ENCODE measurements at places on chromosomes 2 and 18. TPM values are rescaled to one million over a fixed set of nuclear protein-coding genes. Genes with fewer than 3 reads are reported as not detected.

DNA sequence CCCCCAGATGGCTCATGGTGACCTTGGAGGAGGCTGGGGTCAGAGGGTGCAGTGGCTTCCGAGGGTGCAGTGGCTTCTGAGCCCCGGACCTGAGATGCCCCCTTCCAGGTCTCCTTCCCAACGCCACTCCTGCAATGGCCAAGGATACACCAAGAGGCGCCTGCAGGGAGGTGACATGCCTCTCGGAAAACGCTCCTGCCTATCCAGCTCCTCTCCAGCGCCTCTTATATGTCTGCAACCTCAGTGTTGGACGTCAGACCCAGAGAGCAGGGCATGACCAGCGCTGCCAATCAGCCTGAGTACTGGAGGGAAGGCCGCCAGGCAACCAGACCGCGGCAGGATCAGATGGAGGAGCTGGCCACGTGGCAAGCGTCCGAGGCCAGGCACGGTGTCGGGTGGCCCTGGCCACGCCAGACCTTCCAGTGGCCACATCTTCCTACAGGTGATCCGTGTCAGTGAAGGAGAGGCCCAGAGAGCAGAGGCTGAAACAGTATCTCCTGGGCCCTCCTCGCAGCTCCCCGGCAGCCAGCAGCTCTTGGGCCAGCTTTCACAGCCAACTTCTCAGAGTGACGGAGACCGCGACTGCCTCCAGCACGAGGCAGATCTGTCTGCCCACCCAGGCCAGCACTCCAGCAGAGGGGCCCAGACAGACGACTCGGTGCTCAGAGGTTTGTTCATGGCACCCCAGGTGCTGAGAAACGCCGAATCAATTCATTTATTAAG lies 199.5 kb upstream of the SALL3 start:
- no peak for DNase-seq

DNA sequence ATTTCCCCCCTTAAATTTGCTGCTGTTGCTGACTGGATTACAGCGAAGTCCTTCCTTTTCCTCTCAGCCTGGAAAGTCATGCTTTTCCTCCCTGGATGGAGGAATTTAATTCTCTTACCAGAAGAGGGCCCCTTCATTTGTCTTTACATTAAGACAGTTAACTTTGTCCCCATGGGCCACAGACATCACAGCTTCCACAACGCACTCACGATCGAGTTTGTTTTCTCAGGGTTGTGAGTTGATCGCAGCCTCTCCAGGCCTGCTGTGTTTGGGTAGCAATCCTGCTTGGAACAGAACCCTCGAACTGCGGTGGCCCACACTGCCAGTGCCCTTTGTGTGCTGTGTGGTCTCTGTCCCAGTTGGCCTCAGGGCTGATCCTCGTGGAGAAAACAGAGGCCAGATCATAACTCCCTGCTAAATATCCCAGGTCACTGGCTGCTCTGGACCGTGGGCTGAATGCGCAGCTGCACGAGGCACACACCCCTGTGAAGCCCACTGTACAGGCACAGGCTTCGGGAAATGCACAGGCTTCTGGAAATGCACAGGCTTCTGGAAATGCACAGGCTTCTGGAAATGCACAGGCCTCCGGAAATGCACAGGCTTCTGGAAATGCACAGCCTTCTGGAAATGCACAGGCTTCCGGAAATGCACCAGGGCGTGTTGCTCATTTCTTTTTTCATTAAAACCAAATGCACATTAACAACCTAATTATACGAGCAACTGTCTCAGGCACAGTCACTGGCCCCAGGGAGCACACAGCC lies 2.2 kb upstream of the PDIA6 start:
- no peak for DNase-seq

DNA sequence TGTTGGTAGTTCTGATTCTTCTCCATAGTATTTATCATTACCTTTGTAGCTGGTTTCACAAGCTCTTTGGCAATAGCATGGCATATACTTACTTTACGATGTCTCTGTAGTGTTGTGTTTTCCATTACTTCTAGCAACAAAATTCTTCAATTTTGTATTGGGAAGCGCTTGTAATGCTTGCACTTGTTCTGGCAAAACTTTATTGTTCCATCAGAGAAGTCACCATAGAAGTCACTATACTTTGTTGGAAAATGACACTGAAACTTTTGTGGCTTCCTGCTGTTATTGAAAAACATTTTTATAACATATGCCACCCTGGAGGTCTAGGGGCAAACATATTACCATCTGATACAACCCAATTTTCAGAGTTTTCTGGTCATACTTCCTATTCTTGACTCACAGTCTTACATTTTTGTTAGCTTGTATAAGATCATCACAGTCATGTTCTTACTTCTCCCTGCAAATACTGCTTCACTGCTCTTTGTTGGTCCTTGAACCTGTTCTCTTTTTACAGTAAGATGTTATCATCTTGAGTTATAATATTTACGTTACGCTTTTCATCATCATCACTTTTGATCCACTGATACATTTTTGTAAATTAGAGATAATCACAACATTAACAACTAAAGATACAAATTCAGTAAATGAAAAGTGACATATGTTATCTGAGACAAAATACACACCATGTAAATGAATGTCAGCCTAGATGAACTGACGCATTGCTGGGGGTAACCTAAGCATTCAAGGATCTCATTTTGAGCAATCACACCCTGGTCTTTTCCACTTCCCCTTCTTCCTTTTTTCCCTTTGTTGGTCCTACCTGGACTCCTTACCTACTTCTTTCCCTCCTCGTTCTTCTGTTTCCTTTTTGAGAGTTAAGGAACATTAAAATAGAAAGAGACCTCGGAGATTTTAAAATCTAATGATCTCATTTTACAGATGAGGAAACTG lies 33.3 kb upstream of the CXCR4 start:
- DNase-seq, result no peak

DNA sequence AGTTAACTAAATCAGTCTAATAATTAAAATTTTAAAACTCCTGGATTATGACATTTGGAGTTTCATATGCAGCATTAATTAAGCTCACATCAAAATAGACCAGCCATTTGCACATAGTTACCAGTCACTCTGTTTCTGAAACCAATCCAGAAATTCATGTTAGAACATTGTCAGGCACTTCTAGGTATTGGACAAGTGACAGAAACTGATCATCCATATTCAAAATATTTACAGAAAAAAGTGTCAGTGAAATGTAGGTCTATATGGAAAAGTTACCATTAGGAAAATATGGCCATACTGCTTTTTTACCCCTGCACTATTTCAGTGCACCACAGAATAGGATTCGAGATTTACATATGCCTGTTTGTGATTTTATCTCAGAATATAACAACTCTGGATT lies 33.4 kb downstream of the UPP2 start:
- DNase-seq, result no peak

- DNase-seq, result no peak
Measured at GRCh38 chr2:128386066-128386465, 67.4 kb upstream of the HS6ST1 start.

GRCh38 chr2:70532244-70532935 lies 21.2 kb downstream of the TGFA start:
- no peak for DNase-seq

GRCh38 chr2:229249536-229249935 lies 21.6 kb downstream of the PID1 start:
- peak; percentile 18 for DNase-seq

DNA sequence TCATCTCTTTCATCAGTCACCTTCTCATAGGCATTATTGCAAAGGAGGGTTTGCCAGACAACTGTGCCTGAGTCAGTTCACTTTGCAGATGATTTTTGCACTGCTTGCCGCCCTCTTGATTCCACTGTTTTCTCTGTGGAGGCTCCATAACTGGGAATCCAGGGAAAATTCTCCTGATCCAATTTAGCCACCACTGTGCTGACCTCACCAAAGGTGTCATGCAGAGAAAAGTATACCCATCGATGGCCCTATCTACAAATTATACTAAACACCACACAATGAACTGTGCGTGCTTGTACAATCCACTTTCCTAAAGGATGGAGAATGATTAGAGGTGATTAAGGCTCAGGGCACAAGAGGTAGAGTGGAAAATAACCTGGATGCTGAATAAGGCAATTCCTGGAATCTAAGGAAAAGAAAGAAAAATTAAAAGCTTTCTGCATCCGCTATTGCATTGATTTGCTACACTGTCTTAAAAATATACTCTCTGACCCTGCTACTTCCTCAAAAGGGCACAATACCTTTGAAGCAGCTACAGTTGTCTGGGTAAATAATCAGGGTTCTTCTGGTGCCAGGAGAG lies 409.4 kb downstream of the RIT2 start:
- DNase-seq, result no peak

DNA sequence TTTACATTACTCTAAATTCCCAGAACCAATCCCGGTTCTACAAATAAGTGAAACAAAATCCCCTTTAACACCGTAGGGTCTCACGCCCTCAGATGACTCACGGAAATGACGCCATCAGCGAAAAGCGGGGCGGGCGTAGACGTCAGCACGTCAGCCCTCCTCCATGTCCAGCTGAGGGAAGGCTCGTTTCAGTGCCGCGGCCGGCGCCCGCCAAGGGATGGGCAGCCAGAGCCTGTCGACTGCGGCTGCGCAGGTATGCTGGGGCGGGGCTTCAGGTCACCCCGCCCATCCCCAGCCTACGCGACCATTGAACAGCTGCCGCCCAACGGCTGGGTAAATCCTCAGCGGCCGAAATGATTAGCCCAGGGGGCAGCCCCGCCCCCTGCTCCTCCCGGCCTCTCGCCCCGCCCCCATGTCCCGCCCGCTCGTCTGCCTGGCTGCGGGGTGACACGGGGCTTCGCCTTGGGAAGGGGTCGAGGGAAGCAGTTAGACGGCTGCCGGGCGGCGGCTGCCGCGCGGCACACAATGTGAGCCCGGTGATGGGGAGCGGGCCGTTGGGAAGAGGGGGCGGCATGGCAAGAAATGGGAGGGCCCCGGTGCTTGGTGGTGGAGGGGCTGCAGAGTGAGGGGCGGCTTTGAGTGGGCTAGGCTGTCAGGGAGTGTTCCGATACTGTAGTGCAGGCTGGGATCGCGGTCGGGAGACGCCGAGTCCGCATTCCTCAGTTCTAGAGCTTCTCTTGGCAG lies at the start of gene NBEAL1:
TSS of gene NBEAL1 (plus strand) at position 420 of the 744 bp plus-strand sequence. CDS start 1,510 bp downstream, outside the sequence.
- DNase-seq, result peak; percentile 99

- DNase-seq, result no peak
Measured at GRCh38 chr2:215601990-215602721, 166.3 kb upstream of the FN1 start.

- peak; percentile 51 for DNase-seq
Measured at GRCh38 chr18:49094136-49094535, 143.4 kb upstream of the SMAD7 start.

DNA sequence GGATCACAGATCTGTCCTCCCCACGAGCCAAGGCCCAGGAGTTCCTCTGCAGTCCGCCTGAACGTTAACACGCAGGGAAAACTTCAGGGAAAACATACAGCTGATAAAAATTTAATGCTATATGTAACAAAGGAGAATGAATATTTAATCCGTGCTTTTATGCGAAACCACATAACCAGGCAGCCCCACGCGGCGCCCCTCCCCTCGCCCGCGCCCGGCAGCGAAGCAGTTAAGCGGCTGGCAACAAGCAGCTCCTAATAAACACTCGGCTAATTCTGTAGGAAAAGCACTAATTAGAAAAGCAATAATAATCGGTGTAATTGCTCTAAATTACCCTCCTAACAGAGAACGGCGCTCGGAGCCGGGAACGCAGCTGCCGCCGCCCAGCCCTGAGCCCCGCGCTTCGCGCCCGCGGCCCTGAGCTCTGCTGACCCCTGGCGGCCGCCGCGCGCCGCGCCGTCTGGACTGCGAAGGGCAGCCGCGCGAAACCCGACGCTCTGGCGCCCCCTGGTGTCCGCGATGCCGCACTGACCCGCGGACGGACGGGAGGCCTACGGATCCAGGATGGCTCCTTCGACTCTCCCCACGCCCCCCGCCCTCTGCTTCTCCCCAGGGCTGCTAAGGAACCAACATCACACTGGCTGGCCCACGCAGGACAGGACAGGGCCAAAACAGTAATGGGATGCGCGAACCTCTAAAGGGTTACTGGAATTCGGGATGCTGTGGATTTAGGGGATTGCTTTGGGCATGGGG lies 181.4 kb downstream of the SMAD2 start:
- peak; percentile 72 for DNase-seq

DNA sequence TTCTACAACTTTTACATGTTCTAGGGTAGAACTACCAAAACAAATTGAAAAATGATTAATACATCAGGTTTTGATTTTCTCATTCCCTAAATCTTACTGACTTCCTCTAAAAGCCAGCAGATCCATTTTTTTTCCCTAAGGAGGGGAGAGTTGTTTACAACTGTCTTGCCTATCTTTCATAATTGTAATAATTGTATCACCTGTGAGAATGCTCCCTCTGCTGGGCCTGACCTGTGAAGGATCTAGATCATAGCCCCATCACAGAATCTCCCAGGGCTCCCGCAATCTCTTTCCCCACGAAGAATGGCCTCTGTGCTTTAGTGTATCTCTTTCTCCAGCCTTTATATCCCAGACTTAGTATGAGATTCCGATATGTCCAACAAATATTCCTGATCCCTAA lies 9.1 kb downstream of the LOXL3 start:
- DNase-seq, result no peak

DNA sequence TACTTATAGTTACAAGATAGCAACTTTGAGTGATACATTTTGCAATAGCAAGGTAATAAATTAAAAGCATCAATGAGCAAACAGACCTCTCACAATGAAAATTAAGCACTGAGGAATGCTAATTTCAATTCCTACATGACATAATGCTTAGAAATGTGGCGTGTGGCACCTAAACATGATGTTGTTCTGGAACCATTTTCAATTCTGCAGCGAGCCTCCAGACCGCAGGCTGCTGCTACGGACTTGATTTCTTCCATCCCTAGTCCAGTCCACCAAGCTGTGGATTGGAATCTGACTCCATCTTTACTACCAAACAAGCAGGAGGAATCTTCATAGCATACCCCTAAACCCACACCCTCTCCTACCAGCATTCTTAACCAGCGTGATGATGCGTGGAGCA lies 58.7 kb upstream of the ZNF397 start:
- DNase-seq, result no peak

DNA sequence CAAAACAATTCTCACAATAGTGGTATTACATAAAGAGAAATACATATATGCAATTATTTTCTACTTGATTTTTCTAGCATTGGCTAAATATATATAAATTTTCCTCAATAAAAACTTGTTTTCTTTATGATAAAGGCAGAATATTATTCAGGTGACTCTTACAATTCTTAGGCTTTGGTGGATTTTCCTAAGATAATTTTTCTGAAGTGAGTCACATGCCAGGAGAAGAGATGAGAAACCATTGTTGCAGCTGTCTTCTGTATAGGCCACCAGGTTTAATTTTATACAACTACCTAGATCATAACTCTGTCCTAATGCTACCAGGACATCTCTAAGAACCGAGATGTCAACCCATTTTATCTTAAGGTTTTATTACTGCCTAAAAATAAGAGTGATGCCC lies 552.4 kb upstream of the CDH2 start:
- peak; percentile 23 for DNase-seq

GRCh38 chr2:201777869-201778268 lies 2.9 kb downstream of the ALS2 start:
- DNase-seq, result no peak

GRCh38 chr2:108575132-108575966 lies 41.1 kb downstream of the LIMS1 start:
- peak; percentile 45 for DNase-seq

The FAM110C gene
- not detected for total RNA-seq

The RSAD2 gene
- total RNA-seq, result not detected

The VIL1 gene
- total RNA-seq, result not detected

The AQP12A gene
- not detected for total RNA-seq

The LYG2 gene
- total RNA-seq, result not detected

The GPR35 gene
- total RNA-seq, result 1.7 TPM

The CRYBA2 gene
- total RNA-seq, result not detected

The RGPD4 gene
- not detected for total RNA-seq

The CYRIA gene
- total RNA-seq, result 7.6 TPM

The ERFE gene
- total RNA-seq, result 8.5 TPM

The LCT gene
- 0.16 TPM for total RNA-seq

The PAX8 gene
- 27.8 TPM for total RNA-seq
